ENCODE measurements at places on chromosomes 1 and 21.

GRCh38 chr1:110153407-110153950, 3.2 kb downstream of the SLC6A17 start:
- no peak for DNase-seq

GRCh38 chr1:85707267-85707989, 805 bp downstream of the ZNHIT6 start:
- no peak for DNase-seq

DNA sequence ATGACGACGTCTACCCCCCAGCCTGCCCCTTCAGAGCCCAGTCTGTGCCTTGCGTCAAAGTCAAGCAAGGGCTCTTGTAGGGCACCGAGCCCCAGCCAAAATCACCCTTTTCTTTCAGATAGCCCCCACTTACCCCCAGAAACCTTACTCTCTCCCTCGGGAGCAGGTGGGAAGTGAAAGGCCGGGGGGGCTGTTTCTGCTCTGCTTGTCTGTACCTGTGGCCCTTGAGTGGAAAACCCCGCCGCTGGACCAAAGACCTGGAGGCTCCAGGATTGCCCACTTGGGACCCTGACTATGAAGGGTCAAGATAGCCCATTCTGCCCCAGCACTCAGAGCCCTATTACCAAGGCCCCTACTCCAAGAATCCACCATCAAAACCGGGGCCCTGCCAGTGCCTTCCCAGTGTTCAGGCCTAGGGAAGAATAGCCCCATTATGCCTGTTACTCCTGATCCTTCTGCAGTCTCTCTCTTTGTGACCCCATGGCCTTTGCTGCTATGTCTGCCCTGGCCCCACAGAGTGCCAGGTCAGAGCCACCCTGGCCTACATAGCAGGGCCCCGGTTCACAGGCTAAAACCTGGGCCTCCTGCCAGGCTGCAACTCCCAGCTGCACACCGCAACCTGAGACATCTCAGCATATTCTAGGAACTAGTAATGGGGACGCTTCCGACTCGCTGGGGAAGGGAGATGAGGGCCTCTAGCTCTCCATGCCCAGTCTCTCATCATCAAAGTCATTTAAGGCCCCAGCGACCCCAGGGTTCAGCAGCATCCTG, 22.2 kb upstream of the HPDL start:
- peak; percentile 36 for DNase-seq

GRCh38 chr1:202275061-202275770, 66.5 kb downstream of the UBE2T start:
- DNase-seq: no peak

- no peak for DNase-seq
These were observed 40.5 kb downstream of the ZBTB40 start for GRCh38 chr1:22491995-22492715.

DNA sequence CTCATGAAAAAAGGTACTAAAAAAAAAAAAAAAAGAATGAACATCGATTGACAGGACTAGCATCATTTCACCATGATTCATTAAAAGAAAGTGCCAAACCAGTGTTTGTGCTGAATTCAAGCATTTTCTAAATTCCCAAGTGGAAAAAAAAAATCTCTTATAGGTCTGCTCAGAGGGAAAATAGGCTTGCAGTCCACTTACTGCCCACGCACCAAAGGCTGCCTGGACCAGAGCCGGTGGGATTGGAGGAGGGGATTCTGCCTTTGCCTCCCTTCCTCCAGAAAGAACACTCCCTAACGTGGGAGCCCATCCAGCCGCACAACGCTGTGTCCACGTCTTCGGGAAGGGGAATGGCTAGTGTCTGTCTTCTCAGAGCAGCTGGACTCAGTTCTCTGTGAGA, 5.5 kb upstream of the TRAPPC10 start:
- DNase-seq: no peak

DNA sequence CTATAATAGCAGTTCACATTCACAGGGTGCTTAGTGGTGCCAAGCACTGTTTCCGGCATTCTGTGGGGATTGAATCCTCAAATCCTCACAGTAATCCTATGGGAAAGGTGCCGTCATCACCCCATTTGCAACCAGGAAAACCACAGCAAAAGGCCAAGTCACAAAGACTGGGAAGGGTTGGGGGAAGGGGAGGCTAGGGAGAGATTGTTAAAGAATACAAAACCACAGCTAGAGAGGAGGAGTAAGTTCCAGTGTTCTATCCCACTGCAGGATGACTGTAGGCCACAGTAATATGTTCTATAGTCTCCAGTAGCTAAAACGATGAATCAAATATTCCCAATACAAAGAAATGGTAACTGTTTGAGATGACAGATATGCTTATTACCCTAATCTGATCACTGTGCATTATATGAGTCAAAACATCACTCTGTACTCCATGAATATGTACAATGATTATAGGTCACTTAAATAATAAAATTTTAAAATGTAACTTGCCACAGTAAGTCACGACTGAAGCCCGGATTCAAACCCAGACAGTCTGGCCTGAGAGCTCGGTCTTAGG, 256.8 kb downstream of the TOMM20 start:
- DNase-seq: no peak

DNA sequence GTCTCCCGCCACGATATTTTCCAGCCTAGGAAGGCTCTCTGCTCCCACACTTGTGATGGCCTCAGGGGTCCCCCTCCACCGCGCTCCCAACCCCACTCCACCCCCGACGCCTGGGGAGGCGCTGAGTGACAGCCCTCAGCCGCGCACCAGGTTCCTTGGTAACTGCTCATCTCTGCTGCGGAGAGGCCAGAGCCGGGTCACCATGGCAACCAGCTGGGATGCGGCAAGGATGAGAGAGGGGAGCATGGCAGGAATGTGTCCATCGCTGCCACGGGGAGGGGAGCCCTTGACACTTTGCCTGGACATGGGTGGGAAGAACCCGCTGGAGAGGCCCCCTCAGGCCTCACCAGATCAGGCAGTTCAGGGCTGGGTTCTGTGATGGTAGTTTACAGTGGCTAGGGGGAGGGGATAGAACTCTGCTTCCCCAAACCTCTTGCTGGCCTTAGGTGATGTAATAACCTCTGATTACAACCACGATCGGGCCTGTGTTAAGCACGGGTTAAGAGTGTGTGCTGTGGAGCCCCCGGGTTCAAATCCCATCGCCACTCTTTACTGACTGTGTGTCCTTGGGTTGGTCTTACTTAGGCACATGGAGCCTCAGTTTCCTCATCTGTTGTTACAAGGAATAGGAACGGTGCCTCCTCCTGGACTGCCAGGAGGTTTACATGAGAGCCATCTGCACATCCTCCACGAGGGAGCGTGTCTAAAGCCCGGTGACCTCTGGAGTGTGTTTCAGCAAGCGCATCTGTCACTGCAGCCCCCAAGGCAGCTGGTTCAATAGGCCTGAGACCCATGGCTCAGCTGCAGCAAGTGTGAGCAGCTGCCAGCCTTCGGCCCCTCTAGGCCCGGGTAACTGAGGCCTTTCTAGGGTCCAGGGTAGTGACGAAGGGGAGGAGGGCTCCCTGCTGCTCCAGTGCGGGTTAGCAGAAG, 6.3 kb downstream of the KIF17 start:
- no peak for DNase-seq

- no peak for DNase-seq
These were observed 24.1 kb upstream of the MNDA start for GRCh38 chr1:158806916-158807536.

DNA sequence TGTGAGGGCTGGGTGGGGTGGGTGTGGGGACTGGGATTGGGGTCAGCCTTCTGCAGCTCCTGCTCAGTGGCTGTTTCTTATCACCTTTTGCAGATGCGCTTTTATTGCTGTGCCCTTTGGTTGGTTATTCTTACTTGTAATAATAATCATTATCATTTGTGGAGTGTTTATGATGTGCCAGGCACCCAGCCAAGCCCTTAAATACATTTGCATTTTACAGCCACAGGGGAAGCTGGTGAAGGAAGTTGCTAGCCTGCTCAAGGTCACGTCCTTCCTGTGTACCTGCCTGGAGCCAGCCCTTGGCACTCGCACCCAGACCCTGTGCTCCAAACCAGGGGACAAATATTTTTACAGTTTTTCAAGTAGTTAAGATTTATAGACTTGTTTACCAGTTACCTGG, 144.0 kb downstream of the PGBD5 start:
- DNase-seq: no peak

- DNase-seq: no peak
These were observed 57.1 kb downstream of the TMEM53 start for GRCh38 chr1:44616991-44617702.

DNA sequence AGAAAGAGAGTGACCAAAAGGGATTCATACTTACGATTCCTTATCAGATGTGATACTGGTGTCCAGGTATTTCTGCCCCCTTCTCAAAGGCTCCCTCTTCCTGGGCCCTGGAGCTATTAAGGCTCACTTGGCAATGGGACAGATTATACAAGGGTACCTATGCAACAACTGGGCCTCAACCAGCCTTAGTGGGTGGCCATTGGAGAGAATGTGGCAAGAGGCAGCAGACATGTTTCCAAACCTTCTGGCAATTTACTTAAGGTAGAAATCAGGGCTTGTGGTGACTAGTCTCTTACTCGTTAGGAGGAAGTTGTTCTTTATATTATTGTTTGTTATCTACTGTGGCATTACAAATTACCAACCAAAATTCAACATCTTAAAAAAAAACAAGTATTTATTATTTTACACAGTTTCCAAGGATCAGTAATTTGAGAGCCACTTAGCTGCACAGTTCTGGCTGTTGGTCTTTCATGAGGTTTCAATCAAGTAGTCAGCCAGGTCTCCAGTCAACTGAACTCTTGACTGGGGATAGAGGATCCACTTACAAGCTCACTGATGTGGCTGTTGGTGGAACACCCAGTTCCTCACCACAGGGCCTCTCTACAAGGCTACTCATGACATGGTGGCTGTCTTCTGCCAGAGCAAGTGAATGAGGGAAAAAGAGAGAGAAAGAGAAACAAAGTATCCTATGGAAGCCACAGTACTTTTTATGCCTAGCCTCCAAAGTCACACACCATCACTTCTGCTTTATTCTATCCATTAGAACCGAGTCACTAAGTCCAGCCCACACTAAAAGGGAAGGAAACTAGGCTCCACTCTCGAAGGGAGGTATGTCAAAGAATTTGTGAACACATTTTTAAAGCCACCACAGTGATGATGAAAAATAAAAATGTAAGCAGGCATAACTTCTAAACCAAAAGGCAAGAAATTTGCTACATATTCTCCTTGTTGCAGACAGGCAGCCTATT, 10.7 kb downstream of the ZNF648 start:
- DNase-seq: no peak

DNA sequence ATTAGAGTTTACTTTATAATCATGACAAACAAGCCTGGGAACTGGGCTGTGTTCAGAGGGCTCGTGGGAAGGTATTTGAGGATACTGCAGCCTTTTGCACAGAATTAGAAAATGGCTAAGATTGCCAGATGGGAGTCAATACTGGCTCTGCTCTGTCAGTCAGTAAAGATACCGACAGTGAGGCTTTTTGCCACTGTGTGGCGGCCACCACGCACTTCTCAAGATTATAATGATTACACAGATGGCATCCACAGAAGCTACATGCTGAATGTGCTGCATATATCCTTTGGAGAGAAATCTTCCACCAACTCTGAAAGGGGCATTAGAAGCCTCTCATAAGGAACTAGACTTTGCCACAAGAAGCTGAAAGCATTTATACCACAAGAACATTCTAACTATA, 213.4 kb upstream of the PTBP2 start:
- no peak for DNase-seq

DNA sequence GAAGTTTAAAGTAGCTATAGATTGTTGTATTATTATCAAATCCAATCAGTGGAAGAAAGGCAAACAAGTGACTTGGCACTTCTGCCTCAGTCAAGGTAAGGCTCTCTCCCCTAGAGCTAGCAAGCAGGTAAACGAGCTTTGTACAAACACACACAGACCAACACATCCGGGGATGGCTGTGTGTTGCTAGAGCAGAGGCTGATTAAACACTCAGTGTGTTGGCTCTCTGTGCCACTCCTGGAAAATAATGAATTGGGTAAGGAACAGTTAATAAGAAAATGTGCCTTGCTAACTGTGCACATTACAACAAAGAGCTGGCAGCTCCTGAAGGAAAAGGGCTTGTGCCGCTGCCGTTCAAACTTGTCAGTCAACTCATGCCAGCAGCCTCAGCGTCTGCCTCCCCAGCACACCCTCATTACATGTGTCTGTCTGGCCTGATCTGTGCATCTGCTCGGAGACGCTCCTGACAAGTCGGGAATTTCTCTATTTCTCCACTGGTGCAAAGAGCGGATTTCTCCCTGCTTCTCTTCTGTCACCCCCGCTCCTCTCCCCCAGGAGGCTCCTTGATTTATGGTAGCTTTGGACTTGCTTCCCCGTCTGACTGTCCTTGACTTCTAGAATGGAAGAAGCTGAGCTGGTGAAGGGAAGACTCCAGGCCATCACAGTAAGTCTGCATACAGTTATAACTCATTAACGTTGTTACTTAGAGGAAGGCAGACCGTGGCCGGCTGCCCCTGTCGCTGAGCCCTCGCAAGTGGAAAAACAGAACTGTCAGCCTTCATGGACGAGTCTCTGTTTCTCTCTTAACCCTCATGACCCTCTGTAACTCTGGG, at the start of gene PALMD:
Gene PALMD, plus strand, starts transcription at position 415 of the 833 bp plus-strand sequence. Its CDS starts 205 bp downstream, at position 620.
- peak; percentile 61 for DNase-seq

DNA sequence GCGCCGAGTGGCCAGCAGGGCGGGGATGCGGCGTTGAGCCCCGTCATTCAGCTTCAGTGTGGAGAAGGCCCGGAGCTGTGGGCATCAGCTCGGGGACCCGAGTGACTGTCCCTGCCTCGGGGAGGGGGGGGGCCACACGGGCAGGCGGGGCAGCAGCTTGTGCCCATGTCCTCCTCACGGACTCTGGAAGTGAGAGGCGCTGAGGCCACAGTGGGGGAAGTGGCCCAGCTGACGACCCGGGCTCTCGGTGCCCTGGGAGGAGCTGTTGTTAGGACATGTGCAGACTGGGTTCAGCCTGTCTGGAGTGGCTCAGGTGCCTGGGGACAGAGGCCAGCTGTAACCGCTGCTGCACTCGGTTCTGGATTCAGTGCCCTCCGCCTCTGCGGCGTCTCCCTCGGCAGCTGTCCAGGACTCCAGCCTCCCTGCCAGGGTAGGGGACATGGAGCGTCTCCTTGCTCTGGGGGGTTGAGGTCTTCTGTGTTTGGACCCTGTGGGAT, 71.1 kb downstream of the SKI start:
- DNase-seq: no peak
